ENCODE measurements at places on chromosomes 6 and 20.

DNA sequence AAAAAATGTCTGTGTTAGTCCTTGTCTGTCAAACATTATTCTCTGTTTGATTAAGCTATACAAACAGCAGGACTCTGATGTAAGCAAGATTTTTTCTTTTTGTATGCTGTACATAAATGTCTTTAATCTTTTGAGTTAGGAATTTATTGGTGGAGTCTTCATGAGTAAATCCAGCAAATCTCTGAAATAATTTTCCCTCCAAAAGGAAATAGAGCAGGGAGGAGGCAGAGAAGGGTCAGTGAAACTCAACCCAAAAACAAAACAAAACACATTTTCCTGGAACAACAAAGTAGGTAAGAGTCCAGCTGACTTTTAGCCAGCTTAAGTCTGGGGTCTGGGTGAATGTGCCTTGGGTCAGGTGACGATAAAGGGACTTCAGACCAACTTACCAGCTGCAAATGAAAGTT lies 113.7 kb downstream of the FOXA2 start:
- no peak for DNase-seq

GRCh38 chr6:15763364-15763763 lies 100.5 kb upstream of the DTNBP1 start:
- no peak for DNase-seq

GRCh38 chr6:154996016-154996590 lies 988 bp downstream of the TIAM2 start:
- DNase-seq: no peak

- no peak for DNase-seq
Observed at GRCh38 chr6:29014729-29015608, 9.9 kb upstream of the ZNF311 start.

- DNase-seq: no peak
Observed at GRCh38 chr20:59777331-59777725, 156.1 kb downstream of the SYCP2 start.

DNA sequence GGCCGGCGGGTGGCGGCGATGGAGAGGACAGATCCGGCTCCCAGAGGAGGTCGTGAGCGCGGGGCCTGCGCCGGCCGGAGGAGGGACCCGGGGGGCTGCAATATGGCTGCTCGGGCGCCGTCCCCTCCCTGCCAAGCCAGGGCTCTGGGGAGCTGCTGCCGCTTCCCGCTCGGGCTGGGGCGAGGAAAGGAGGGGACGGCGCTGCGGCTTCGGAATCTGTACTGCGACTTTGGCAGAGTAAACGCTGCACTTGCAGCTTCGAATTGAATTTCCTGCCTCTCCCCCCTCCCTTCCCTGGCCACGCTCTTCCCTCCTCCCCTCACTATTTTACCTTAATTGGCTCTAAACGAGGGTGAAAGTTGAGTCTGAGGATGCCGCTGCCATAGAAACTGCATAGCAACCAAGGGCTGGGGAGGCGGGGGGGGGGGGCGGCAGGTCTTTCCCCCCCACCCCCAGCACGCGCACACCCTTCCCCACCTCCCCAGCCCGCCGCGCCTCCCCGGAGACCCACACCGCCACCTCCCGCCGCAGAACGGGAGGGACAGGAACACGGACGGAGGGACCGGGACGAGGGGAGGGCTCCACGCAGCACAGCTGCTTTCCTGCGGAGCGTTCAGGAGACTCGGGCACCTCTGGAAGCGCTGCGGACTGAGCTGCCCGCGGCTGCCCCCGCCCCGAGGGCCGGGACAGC lies 93.9 kb downstream of the RNASET2 start:
- peak; percentile 66 for DNase-seq

DNA sequence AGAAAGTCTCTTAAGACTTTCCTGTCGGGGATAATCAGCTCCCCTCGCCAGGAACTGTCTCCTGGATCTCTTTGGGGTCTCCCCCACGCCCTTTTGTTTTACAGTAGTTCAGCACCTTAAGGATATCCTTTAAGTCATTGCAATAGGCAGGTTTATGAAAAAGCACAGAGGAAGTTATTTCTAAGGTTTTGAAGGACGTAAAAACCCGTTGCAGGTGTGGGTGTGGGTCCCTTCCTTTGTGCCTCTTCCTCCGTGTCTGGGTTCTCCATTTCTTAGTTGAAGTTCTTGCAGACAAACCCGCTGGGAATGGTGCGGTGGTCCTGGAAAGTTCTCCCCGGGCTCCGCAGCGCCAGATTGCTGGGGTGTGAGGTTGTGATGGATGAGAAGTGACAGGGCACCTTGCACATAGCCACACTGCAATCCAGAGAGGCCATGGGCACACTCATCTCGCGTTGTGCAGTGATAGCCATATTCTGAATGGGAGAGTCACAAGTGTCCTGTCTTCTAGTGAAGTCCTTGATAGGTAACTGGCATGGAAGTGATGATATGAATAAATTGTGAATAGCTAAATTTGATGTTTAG lies 65.2 kb downstream of the GTF2H5 start:
- peak; percentile 12 for DNase-seq

- no peak for DNase-seq
Observed at GRCh38 chr20:45456632-45457031, 12.9 kb upstream of the WFDC2 start.

GRCh38 chr6:91976797-91977196 lies 1389.9 kb upstream of the MAP3K7 start:
- no peak for DNase-seq

- no peak for DNase-seq
Observed at GRCh38 chr6:146896062-146896813, 297.5 kb downstream of the ADGB start.

DNA sequence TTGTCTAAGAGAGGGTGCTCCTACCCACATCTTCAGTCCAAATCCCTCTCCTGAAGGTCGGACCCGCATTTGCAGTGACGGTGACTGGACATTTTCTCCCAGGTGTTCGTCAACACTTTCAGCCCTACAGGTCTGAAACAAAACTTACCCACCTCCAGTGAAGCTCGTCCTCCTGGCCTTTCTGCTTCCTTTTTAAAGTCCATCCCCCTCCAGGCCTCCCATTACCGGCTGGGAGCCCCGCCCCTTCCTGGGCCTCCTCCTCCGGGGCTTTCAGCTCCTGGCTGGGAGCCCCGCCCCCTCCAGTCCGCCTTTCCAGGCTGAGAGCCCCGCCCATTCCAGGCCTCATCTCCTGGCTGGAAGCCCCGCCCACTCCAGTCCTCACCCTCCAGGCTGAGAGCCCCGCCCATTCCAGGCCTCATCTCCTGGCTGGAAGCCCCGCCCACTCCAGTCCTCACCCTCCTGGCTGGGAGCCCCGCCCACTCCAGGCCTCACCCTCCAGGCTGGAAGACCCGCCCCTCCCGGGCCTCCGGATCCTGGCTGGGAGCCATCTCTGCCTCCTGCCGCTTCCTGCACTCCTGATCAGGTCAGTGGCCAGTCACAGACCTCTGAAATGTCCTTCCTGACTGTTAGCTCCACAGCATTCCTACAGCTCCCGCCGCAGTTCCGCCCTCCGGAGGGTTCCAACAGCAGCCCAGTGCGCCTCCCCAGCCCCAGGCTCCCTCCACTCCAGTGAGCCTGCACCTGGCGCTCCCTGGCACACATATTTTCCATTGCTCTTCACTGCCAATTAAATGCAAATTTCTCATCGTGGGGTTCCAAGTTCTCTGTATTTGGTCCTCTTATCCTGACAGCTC lies 98.5 kb downstream of the LY86 start:
- peak; percentile 51 for DNase-seq

DNA sequence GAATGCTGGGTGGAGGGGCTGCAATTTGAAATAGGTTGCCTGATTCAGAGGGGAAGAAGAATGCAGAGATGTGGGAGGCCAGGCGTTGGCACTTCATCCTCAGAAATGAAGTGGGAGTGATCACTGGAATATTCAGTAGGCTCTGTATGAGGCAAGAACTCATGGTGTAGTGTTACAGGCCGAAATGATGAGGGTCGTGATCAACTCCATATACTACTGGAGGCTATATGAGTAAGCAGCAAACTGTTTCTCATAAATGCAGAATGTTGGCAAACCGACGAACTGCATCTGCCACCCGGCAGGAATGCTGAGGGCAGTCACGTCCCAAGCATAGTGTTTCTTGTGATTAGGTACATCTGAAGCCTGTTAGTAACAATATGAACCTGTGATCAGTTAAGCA lies 12.7 kb downstream of the KCNS1 start:
- no peak for DNase-seq

- no peak for DNase-seq
Observed at GRCh38 chr6:79009819-79010218, 68.2 kb downstream of the PHIP start.

DNA sequence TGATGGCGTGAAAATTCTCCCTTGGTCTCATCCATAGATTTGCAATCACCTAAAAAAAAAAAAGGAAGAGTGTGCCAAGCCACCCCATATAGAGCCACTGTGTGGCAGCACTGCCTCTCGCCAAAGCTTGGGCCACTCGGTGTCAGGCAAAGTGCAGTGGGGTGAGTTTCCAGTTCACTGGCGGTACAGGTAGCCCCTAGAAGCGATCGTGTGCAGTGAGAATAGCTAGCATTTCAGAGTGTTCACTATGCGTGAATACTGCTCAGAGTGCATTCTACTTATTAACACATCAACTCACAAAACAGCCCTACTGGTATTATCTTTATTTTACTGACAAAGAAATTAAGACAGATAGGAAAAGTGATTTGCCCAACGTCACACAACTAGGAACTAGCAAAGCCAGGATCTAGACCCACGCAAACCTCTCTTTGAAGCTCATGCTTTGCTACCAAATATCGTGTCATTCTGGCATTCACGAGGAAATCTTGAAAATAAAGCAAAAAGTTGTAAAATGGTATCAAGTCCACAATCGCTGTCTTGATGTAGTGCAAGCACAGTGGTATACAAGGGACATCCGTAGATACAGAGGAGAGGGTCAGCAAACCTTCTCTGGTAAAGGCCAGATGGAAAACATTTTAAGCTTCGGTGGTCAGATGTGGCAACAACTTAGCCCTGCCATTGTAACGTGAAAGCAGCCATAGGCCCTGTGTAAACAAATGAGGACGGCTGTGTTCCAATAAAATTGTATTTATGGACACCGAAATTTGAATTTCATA lies 10.4 kb upstream of the GCNT2 start:
- DNase-seq: peak; percentile 70

DNA sequence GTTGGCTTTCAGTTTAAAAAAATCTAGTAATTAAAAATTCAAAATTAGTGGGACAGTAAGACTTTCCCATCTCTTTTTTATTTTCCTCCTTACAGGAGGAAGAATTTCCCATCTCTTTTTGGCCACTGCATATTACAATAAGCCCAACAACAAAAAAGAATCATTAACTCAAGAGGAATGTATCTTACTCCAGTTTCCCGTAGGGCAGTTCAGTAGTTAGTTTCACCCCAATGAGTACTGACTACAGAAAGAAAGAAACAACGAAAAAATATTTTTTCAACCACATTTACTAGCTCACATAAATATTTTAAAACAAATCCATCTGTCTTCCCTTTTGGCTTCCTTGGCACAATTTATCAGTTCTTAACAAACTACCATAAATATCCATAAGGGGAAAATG lies 14.9 kb upstream of the BLOC1S5 start:
- DNase-seq: no peak

GRCh38 chr6:136335736-136336363 lies 46.2 kb upstream of the BCLAF1 start:
- DNase-seq: no peak

DNA sequence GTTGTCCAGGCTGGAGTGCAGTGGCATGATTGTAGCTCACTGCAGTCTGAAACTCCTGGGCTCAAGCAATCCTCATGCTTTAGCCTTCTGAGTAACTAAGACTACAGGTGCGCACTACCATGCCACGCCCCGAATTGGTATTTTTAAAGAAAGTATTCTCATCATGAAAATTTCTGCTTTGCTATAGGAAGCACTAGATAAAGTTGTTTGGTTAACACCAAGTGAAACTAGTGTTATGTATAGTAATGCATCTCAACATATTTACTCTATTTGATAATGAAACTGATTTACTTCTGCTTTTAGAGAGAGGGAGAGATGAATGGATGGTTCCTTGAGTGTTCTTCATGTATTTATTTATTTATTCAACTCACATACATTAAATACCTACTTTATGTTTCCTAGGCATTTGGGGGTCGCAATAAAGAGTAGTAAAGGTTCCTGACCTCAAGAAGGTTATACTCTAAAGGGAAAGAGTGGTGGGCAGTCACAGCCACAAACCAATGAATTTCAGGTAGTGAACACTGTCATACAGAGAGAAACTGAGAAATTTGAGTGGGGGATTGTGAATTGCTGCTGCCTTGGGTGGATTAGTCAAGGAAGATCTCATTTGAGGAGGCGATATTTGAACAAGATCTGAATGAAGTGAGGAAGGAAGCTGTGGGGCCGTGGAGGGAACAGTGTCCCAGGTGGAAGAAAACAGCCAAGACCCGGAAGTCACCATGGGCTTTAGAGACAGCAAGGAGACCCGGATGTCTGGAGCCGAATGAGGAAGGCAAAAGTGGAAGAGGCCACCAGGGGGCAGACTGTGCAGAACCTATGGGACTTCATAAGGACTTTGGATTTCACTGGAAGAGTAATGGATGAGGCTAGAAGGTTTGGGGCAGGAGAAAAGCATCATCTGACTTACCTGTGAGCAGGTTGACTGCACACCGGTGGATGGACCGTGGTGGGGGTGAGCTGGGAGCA lies 185.6 kb downstream of the TSHZ2 start:
- DNase-seq: peak; percentile 8

- no peak for DNase-seq
Observed at GRCh38 chr20:36051318-36052116, 83.1 kb downstream of the CNBD2 start.

DNA sequence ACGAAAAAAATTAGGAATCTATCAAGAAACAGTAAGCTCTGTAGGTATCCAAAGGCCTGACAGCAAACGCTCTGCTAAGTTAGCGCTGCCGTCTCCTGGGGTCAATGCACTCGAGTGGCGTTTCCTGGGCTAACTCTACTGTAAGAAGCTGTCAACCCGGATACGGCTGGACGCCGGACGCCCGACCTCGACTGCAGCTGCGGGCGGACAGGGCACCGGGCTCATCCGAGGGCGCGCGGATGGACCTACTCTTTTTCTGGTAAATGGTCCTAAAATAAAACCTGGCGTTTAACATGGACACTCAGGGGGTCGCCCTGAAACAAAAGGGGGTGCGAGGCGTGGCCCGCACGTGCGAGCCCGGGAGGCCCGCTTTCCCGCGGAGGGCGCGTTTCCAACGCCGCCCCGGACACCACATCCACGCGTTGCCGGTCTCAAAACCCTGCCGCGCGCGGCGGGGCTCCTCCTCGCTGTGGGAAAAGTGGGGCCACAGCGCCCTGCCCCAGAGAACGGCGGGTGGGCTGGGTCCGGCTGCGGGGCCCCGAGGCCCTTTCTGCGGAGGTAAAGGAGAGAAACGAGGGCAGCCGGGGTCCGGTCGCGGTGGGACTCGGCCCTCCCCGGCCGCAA lies 537 bp downstream of the TCP1 start:
- DNase-seq: peak; percentile 48

GRCh38 chr6:127550403-127550802 lies 26.6 kb upstream of the C6orf58 start:
- DNase-seq: no peak
